ENCODE measurements at places on chromosomes 3 and 15.

- DNase-seq, result peak; percentile 69
Measured at GRCh38 chr15:52078876-52079700, 33.5 kb downstream of the BCL2L10 start.

DNA sequence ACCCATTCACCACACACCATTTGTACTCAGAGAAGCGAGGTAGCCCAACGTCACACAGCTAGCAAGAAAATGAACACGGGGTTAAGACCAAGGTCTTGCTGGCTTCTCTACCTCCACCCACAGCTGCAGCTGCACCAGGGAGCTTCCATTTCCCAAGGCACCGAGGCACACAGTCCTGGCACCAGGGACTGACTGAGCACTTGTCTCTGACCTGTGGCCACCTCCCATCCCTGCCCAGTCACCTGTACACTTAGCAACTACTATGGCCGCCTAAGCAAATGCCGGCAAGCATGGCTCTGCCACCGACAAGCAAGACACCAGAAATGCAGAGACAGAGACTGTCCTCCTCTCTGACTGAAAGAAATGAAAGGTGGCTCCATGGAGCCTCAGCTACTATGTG, 15.3 kb downstream of the ZXDC start:
- DNase-seq, result no peak

GRCh38 chr15:94968133-94968532, 736.8 kb downstream of the MCTP2 start:
- no peak for DNase-seq

GRCh38 chr3:106135451-106136160, 266.8 kb upstream of the CBLB start:
- no peak for DNase-seq

GRCh38 chr3:169117264-169117663, 546.2 kb downstream of the MECOM start:
- DNase-seq, result no peak

DNA sequence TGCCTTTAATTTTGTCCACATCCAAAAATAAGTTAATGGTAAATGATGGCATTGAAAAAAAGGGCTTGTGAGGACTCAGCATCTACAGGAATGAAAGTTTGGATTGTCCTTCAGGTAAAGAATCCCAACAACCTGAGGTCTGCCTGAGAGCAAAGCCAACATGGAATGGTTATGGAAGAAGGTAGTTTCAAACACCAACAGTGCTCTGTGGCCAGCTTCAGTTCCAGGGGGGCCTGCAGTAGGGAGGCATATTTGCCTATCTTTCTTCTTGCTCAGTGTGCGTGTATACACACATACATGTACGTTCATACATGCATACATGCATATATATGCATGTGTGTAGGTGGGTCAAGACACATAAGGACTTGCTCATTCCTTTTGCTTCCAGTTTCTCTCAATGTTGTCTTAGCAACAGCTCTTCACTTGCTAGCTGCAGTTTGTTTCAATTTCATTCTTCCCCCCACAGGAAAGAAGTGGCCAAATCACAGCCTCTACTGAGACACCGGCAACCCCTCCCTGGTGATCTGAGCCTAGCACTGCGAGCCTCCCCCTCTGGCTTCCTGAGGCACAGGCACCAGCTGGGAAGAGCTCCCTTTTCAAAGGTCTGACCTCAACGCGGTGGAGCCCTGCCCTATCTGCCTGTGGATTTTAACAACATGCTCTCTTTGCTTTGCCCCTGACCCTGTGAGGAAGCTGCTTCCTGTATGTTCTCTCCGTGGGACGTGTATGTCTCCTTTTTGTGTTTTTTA, 146.2 kb downstream of the KLF13 start:
- DNase-seq, result no peak

GRCh38 chr3:77041811-77042210, 1.9 kb downstream of the ROBO2 start:
- no peak for DNase-seq

DNA sequence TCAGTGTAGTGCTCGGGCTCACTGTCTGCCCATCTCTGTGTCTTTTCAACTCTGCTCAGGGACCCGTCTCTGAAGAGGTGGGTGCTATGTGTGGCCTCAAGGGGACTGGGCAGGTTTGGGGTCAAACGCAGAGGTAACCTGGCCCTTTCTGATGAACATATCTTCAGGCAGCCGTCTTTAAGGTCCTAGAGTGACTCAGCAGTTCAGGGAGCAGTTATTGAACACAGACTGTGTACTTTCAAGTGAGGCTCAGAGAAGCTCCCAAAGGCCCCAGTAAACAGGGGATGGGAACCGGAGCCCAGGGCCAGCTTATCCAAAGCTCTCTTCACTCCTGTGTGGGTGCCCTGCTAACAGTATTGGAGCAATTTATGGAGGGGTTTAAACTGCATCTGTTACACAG, 73.1 kb downstream of the WDR76 start:
- DNase-seq, result no peak

DNA sequence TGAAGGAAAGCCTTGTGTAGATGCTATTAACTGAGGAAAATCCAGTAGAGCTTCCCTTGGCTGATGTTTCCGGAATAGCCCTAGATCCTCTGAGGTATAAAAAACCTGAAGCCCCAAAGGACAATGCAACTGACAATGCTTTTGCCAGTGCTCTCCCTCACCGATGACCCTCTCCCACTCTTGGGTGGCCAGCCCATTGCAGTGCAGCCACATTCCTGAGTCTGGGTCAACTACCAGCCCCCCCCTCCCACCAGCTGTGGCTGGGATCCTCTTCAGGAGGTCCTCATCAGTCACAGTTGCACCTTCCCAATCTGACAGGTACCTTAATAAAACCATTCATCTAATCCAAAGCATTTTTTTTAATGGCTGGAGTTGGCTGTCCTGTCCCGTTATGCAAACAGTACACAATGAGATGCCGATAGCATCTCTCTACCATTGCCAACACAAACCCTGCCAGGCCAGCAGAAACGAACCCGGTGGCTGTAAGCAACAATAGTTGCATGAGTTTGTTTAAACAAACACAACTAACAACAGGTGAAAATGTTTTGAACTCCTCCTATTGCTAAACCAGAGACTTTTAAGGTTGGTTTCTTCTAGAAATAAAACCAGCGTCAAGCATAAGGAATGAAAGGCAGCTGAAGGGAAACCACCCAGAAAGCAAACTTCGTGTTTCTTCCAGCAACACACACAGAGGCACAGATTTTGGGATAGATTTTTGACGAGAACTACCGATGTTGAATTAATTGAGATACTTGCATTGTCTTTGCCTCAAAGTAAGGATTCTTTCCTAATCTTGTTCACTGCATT, 128.3 kb upstream of the ARHGEF3 start:
- DNase-seq, result no peak

- DNase-seq, result no peak
Measured at GRCh38 chr3:141382571-141382970, 14.3 kb downstream of the ZBTB38 start.

DNA sequence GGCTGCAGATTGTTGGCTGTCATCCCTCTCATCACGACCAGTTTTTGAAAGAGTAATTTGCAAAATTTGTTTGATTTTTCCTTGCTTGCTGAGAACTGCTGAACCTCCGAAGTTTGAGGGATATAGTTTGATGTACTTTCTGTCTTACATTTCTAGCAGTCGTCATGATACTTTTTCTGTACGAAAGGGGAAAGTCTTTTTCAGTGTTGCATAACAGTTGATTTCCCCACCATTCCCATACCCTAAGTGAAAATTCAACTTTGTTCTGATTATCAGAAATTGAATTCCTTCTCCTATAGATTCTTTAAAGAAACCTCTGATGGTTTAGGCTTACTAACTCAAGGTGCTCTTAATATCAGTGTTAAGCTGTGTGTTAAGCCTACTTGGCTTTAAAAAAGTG, 1.6 kb downstream of the PDE8A start:
- DNase-seq, result no peak

DNA sequence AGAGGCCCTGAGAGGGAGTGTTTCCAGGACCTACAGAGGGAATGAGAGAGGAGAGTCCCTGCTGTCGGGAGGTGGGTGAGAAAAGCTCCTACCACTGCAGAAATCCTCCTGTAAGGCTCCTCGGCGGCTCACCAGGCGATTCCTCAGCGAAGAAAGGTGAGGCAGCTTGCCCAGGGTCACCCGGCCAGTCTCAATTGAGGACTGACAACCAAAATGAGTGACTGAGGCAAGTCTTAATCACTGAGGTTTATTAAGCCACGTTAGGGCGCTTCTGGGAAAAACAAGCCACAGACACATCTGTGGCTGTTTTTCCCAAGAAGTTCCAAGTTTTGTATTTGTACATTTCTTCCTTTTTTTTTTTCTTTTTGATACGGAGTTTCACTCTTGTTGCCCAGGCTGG, 48.5 kb downstream of the ZDHHC19 start:
- DNase-seq, result no peak

DNA sequence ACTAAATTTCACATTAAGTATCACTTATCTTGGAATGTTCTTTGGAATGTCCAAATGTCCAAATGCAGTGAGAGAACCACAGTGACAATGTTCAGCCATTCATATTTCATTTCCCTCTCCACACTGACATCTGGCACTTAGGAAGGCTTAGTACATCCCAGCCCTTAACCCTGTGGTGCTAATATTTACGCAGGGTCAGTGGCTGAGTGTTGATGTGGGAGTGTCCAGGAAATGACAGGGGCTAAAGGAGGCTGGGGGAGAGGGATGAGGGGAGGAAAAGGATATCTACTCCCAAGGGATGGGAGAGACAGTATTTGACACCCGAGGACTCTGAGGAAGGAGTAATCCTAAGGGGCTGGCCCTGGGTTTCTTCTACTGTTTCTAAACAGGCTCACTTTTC, 14.1 kb upstream of the CCR4 start:
- DNase-seq, result no peak

GRCh38 chr3:58357402-58357801, 24.7 kb downstream of the PXK start:
- DNase-seq, result no peak

GRCh38 chr15:91196768-91197167, 96.7 kb downstream of the SV2B start:
- DNase-seq, result no peak

DNA sequence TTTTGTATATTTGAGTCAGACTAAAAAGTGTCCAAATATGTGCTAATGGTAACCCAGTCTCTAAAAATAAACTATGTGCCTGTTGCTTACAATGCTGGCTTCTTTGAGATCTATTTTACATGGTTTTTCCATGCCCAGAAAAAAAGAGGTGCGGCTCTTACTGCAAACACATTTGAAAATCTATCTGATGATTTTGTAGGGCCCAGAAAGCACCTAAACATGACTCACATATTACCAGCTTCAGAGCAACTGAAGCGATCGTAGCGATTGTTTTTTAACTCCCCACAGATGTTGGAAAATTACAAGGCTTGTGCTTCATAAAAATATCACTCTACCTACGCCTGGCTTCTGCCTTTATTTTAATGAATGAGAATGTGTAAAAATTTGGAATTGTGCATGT, 53.5 kb downstream of the SUCNR1 start:
- DNase-seq, result no peak

DNA sequence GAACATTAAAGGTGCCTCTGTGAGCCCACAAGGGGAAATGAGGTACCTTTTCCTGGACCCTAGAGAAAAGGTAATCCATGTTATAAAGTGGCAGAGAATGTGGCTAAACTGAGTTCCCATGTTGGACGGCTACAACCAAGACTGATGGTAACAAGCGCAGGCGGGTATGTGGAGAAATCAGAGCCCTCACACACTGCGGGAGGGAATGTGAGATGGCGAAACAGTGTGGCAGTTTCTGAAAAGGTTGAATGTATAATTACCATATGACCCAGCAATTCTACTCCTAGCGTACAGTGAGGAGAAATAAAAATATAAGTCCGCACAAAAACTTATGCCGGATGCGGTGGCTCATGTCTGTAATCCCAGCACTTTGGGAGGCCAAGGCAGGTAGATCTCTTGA, 24.1 kb upstream of the SHISA5 start:
- no peak for DNase-seq

- DNase-seq, result no peak
Measured at GRCh38 chr15:87826119-87826747, 430.3 kb downstream of the NTRK3 start.

DNA sequence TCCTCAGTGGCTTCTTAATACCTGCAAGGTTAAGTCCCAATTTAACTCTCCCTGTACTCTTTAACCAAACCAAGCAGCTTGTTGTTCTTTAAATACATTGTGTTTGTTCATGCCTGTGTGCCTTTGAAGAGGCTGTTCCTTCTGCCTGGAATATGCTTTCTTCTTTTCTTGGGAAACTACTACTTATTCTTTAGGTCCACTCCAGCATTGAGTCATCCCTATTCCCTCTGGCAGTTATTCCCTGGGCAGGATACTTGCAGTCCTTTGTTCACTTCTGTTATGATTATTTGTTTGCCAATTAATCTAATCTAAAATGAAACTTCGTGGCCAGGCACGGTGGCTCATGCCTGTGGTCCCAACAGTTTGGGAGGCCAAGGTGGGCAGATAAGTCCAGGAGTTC, 139.3 kb downstream of the ZNF609 start:
- no peak for DNase-seq

- no peak for DNase-seq
Measured at GRCh38 chr3:28598165-28598564, 249.5 kb upstream of the AZI2 start.

DNA sequence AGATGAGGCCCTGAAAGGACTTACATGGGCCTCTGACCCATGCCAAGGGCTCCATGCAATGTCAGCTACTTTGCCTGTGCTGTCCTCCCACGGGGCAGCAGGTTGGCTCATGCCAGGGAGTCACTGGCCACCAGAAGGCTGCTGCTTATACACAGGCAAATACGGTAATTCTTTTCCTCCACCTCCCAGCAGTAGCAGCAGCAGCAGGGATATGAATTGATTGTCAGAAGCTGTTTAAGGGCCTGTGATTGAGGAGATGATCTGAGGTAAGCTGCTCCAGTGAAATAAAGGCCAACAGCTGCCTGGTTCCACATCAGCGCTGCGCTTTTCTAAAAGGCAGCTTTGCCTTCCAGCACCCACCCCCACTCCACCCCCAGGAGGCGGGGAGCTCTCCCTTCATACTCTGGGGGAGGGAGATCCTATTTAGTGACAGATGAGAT, 250.5 kb downstream of the SHQ1 start:
- no peak for DNase-seq

- no peak for DNase-seq
Measured at GRCh38 chr3:14451844-14452739, 49.7 kb downstream of the SLC6A6 start.

GRCh38 chr15:64460724-64461720, 644 bp downstream of the ZNF609 start:
- no peak for DNase-seq

- DNase-seq, result no peak
Measured at GRCh38 chr3:58585005-58585786, 8.0 kb upstream of the FAM107A start.

- DNase-seq, result no peak
Measured at GRCh38 chr3:49244581-49245205, 32.3 kb downstream of the C3orf62 start.

- no peak for DNase-seq
Measured at GRCh38 chr3:121601212-121601812, 8.1 kb downstream of the FBXO40 start.

DNA sequence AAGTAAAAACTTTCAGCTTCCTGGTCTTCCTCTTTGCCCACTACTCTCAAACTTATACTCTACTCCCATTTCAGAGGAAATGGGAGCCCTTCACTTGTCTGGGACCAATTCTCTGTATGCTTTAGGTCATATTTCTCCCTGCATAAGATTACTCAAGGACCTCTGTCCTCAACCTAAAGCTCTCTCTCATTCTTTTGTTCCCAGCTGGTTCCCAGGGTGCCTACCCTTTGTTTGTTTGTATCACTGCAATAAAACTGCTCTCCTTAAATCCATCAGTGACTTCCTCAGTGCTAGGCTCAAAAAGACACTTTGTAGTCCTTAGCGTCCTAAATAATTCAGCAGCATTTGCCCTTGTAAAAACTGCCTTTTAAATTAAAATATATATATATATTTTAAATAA, 2.9 kb downstream of the NGRN start:
- no peak for DNase-seq

GRCh38 chr15:70627734-70628548, 135.4 kb downstream of the UACA start:
- DNase-seq, result no peak
